Stimulated activated CD8-positive, alpha-beta memory T cell treated with anti-CD3 and anti-CD28 coated beads, Interleukin-4, amount 100 ng/mL, for 48 hours (primary cell): ENCODE measurements at places on chromosomes 5 and 9.

DNA sequence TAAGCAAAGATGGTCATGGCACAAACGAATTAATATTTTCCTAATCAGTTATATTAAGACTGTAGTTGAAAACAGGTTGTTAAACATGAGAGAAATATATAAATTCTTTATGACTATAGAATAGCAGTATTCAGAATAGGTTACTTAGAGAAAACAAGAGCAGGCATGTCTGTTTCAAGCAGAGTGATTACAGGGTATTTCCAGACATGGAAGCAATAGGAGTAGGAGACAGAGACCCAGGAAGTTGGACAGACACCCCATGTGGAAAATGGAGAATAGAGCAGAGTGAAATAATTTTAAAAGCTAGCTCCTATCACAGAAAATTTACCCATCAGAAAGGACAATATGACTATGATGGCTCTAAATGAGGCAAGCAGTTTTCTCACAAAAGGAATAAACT is 111.5 kb downstream of the IZUMO3 start:
- DNase-seq: no peak

DNA sequence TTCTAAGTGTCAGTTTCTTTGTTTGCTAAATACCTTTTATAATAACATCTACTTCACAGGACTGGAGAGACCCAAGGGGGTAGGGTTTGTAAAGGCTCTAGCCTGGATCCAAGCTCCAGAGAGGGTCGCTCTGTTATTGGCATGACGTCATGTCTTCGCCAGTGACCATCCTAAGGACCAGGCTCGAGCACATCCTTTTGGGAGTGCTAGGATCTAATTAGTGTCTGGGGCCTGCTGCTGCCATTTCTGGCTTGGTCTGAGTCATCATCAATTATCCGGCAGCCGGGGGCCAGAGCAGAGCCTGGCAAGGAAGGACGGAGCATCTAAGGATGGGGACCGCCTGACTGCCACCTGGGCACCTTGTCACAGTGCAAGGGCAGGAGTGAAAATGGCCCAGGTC is 153.0 kb downstream of the NSG2 start:
- DNase-seq: no peak

GRCh38 chr5:57292336-57292735 is 118.5 kb downstream of the GPBP1 start:
- no peak for DNase-seq

GRCh38 chr9:125894566-125894965 is 147.4 kb downstream of the PBX3 start:
- no peak for DNase-seq

DNA sequence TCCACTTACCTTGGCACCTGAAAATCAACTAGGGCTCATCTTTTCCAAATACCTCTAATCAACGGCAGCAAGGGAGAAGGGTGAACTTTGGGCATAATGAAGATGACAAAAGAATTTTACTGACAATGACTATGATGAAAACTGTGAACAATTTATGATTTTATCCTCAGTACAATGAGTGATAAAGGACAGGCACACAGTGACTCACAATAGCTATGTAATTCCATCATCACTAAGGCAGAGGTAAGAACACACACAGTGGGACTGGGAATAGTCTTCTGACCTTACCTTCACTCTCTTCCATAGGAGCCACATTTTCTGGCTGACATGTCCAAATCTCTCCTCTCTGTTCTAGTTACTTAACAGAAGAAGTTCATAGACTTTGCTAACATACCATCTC is 26.1 kb upstream of the KCNV2 start:
- DNase-seq: no peak

- DNase-seq: no peak
Observed at GRCh38 chr5:78716206-78716605, 67.6 kb upstream of the LHFPL2 start.

GRCh38 chr5:89542736-89543135 is 659.8 kb upstream of the MEF2C start:
- DNase-seq: no peak

- DNase-seq: no peak
Observed at GRCh38 chr9:125956102-125956501, 208.9 kb downstream of the PBX3 start.

DNA sequence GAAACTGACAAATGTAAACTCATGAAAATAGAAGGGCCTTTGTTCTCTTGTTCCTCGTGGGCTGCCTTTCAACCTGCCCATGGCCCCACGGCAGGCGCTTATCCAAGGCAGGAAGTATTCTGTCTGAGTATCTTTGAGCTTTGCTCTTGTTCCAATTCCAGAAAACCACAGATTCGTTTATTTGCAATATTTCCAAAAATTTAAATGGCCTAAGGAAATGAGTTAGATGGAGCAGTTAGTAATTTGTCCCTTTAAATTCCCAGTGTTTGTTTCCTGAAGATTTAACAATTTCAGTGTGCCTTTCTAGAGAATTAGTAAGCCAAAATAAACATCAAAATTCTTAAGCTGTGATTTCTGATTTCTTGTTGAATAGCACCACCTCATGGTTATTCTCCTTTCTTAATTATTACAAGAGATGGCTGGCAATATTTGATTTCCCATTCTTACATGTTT is 299.4 kb upstream of the RASA1 start:
- DNase-seq: no peak

- DNase-seq: no peak
Observed at GRCh38 chr5:124740991-124741583, 5.4 kb downstream of the ZNF608 start.

GRCh38 chr5:10645146-10645545 is 81.3 kb downstream of the ANKRD33B start:
- peak; percentile 52 for DNase-seq

DNA sequence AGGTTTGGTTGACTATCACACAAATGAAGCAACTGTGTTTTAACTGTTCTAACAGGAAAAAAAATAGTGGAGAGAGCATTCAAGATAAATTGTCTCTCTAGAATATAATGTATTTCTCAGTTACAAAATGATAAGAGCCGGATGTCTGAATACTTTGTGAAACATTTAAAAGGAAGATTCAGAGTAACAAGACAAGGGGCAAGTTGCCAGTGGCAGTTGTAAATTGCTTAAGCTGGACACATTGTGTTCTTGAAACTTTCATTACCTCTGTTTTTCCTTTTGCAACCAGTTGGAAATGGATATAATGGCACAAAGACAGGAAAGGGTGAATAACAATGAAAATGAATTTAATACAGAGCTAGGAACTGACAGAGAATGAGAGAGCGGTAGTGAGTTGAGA is 15.2 kb upstream of the TBCA start:
- DNase-seq: no peak

- DNase-seq: no peak
Observed at GRCh38 chr5:134451936-134452505, 40.3 kb upstream of the CDKN2AIPNL start.
